ENCODE measurements at places on chromosomes 3 and 15.

GRCh38 chr15:52329987-52330386 lies 34.4 kb upstream of the MYO5C start:
- DNase-seq, result no peak

DNA sequence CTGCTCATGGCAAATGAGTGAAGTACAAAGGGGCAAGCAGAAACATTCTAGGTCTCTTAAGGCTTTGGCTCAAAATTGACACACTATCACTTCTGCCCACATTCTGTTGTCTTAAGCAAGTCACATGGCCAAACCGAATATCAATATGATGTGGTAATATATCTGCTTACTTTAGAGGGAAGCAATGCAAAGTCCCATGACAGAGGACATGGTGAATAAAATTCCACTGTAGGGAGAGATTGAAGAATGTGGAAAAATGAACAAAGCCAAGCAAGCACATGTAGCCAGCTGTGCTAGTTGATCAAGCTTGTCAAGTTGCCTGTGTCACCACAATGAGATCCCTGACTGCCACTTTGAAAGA lies 11.2 kb upstream of the TBC1D5 start:
- no peak for DNase-seq

GRCh38 chr3:177889161-177889560 lies 647.1 kb upstream of the KCNMB2 start:
- DNase-seq, result no peak

DNA sequence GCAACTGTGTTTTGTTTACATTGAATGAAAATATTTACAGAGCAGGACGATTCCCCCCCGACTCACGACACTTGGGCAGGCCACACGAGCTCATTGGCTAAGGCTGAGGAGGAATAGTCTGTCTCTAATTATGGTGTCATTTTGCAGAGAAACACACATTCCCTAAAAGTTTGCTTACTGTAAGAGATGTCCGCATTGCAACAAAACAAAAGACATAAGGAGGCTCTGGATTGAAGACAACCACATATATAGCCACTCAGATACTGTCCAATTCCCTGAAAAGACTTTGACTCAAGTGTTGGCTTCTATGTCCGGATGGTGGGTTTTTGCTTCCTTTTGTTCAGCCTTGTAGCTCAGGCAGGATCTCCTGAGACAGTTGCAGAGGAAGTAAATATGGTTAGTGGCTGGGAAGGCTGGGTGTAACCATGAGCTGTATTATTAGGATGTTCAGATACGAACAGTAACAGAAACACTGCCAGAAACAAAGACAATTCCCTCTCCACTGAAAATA lies 170.4 kb downstream of the KLHL25 start:
- no peak for DNase-seq

DNA sequence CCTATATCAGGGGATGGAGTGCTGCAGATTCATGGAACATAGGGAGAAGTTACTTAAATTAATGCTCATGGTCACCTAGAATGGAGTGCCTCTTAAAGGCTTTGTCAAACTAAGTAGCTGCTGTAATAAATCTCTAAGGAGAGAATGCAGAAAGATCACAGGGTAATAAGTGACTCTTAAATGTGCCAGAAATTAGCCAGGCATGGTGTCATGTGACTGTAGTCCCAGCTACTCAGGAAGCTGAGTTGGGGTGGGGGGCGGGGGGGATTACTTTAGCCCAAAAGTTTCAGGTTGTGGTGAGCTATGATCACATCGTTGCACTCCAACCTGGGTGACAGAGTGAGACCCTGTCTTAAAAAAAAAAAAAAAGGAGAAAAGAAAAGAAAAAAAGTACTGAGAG lies 90.9 kb upstream of the ASB14 start:
- DNase-seq, result no peak

GRCh38 chr15:89198934-89199333 lies 22.4 kb downstream of the RLBP1 start:
- DNase-seq, result no peak

- peak; percentile 5 for DNase-seq
These were observed 435 bp downstream of the RAB27A start for GRCh38 chr15:55289011-55289745.

DNA sequence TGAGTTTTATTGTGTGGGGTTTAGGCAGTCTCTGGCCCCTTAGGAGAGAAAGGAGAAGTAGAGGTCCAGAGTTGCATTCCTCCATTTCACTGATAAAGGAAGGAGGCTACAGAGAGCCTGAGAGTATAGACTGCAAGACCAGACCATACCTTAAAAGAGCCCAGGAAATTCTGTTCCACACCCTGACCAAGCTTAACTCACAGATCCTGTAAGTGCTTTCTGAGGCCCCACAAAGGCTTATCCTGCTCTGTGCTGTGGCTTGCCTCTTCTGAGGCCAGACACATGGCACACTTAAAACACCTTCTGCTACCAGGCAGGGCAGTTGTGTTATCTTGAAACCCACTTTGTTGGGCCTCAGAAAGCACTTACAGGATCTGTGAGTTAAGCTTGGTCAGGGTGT lies 39.2 kb upstream of the LEKR1 start:
- no peak for DNase-seq

- no peak for DNase-seq
These were observed 31.3 kb downstream of the SMAD3 start for GRCh38 chr15:67096546-67097294.

- DNase-seq, result no peak
These were observed 532.9 kb upstream of the IL12A start for GRCh38 chr3:159455741-159456181.

GRCh38 chr3:185912929-185913901 lies 24.6 kb downstream of the TRA2B start:
- DNase-seq, result no peak

DNA sequence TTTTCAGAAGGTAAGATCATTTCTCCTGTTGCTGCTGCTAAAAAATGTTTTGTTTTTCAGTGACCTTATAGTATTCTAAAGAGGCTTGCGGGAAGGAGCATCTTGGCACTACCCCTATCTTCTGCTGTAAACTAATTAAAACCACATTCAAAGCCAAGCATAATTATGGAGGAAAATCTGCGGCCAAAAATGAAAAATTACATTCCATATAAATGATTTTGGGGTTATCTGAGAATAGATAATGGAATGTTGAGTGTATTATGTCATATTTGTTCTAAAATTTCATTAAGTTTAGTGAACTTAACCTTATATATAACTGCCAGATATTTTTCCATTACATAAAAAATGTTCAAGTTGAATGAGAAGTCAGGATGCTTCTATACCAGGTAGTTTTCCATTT lies 170.4 kb upstream of the TMC3 start:
- no peak for DNase-seq

GRCh38 chr3:23244324-23245041 lies 41.4 kb downstream of the UBE2E2 start:
- no peak for DNase-seq

- DNase-seq, result no peak
These were observed 8.5 kb downstream of the MYZAP start for GRCh38 chr15:57600197-57600596.

All from T follicular helper cell (primary cell).